ENCODE measurements at places on chromosomes 5 and 9. TPM values are rescaled to one million over a fixed set of nuclear protein-coding genes. Genes with fewer than 3 reads are reported as not detected.

SCGB3A2 gene
- total RNA-seq: not detected

UGT3A1 gene
- not detected for total RNA-seq

NR4A3 gene
- total RNA-seq: 0.66 TPM

DNA sequence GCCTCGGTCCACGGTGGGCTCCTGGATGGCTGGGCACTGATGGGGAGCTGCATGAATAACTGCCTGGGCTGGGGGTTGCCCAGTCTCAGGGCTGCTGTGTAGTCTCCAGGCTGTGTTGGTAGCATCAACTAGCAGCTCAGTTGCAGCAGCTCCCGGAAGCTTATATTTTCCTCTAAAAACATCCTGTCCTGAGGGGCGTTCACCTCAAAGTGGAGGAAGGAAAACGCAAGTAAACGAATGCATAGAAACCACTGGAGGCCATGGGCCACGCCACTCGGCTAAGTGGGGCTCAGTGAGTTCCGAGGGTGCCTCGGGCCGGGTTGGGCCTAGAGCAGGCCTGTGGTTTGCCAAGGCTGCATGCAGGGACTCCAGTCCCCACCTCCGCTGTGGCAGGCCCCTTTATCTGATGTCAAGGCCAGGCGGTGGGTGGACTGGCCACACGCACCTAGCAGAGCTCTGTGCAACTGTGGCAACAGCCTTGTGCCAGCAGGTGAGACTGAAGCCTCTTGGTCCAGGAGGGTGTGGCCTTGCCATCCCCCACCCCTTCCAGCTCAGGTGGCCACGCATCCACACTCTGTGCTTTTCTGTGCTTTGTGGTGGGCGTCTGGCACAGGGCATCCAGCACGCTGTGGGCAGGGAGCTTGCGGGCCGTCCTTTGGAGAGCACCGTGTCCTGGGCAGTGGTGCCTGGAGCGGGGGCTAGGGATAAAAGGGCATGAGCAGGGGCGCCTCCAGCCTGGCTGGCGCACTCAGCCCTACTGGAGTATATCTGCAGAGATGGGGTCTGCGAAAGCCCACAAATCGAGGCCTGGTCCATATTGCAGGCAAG lies 15.1 kb downstream of the TCF7 start:
- no peak overlapping the region for H3K27ac ChIP-seq
- H3K4me1 ChIP-seq: peaks cover 12% of the 10 kb centered on the region
- DNase-seq: no peak
- H3K27me3 ChIP-seq: no peaks in the 10 kb centered on the region
- peaks cover 36% of the 10 kb centered on the region for H3K36me3 ChIP-seq
- no peak overlapping the region for H3K4me3 ChIP-seq

- peaks cover 10% of the 10 kb centered on the region for H3K4me1 ChIP-seq
- H3K27me3 ChIP-seq: no peaks in the 10 kb centered on the region
- no peak overlapping the region for H3K27ac ChIP-seq
- no peak for DNase-seq
- H3K4me3 ChIP-seq: no peak overlapping the region
- peaks cover 41% of the 10 kb centered on the region for H3K36me3 ChIP-seq
Measured at GRCh38 chr9:137267933-137268355, 9.6 kb upstream of the TOR4A start.

DNA sequence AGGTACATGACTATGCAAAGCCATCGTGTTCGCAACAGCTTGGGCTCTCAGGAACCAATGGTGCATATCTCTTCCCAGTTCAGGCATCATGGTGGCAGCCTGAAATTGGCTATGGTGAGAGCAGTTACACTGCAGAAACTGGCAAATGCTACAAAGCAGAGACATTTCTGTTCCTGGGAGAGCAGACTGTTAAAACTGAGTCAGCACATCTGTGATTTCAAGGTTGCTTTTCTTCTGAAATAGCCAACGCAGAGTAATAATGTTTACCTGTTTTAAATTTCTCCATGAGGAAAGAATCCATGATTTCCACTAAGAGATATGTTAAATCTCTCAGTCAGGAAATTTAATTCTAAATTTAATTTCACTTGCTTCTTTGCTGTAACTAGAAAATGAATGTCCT lies 47.8 kb downstream of the C7 start:
- H3K27ac ChIP-seq: no peak overlapping the region
- no peaks in the 10 kb centered on the region for H3K4me1 ChIP-seq
- no peaks in the 10 kb centered on the region for H3K27me3 ChIP-seq
- no peak overlapping the region for H3K4me3 ChIP-seq

DNA sequence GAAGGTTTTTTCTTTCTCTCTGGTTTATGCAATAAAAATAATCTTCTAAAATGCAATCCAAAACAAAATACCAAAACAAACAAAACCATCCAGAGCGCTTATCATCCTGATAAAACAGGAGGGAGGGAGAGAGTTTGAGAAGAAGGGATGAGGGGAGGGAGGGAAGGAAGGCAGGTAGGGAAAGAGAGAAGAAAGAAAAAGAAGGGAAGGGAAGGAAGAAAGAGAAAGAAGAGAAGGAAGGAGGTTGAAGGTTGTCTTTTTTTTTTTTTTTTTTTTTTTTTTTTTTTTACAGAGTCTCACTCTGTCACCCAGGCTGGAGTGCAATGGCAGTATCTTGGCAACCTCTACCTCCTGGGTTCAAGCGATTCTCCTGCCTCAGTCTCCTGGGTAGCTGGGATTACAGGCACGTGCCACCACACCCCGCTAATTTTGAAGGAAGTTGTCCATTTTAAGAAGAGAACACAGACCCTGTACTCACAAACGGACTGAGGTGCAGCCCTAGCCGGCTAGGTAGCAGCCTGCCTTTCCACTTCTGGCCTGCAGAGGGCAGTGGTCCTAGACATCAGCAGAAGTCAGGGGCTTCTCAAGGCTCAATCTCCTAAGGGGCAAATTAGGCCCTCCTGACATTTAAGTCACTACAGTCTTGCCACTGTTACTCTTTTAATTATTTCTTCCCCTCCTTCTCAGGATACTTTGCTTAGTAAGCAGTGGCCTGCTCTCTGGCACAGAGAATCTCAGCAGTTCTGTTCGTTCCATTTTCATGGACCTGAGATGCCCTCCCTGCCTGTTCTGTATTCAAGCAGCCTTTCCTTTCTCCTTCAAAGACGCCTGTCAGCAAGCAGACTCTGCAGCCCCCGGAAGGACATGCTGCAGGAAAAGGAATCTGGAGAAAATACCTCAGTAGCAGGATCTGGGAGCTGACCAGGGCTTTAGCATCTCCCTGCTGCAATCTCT lies 76.4 kb downstream of the EPB41L4B start:
- H3K36me3 ChIP-seq: peaks cover 4% of the 10 kb centered on the region
- peak; percentile 66 for DNase-seq
- H3K4me1 ChIP-seq: no peaks in the 10 kb centered on the region
- no peak overlapping the region for H3K27ac ChIP-seq

Measured in Calu3 (cell line).